H9 (cell line): ENCODE measurements at places on chromosomes 1 and 21. TPM values are rescaled to one million over a fixed set of nuclear protein-coding genes. Genes with fewer than 3 reads are reported as not detected.

DNA sequence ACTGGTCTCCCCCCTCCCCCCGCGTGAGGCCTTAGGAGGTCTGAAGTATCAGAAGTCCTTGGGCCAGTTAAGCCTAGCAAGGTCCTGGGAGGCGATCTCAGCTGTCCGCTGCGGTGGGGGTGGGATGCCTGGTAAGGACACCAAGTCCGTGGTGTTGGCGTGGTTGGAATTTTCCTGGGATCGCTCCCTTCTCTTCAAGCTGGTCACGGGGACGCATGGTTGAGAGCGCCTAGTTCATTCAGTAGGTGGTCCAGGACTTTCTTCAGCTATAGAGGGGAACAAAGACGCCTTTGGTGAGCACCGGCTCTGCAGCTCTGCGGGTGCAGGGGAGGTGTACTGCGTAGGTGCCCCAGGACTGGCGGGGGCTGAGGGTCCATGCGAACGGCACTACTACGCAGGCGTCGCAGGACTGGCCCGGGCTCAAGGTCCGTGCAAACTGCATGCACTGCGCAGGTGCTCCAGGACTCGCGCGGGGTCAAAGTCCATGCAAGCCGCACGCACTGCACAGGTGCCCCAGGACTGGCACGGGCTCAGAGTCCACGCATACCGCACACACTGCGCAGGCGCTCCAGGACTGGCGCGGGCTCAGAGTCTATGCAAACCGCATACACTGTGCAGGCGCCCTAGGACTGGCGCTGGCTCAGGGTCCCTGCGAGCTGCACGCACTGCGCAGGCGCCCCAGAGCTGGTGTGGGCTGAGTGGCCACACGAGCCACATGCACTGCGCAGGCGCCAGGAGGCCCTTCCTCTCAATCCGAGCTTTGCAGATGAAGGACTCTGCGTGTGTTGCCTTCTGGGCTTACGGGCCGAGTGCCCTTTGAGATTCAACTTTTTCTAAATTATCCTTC is 36.6 kb upstream of the HMGN1 start:
- DNase-seq = no peak

GRCh38 chr21:16425376-16425775 is 695.6 kb downstream of the USP25 start:
- no peak for DNase-seq

GRCh38 chr1:201890806-201891450 is 2.2 kb downstream of the SHISA4 start:
- no peak for DNase-seq

DNA sequence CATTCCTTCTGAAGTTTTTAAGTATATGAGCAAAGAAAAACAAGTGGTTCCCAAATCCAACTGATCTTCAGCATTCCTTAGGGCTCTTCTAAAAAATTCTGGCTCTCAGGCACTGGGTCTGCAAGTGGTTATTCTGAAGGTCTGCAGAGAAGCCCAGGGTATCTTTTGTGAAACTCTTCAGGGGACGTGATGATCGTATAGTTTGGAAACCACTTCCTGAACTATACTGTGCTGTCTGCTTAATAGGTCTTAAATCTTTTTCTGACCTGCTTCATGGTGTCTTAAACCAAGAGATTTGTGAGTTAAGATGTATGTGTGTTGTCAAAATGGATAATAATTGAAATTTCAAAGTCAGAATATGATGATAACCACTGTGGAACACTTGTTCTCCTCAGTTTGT is 115.5 kb downstream of the LHX9 start:
- DNase-seq = no peak

- DNase-seq = no peak
These were observed 71.3 kb upstream of the S1PR1 start for GRCh38 chr1:101165532-101165931.

GRCh38 chr1:28028873-28029654 is 59.3 kb downstream of the EYA3 start:
- no peak for DNase-seq

DNA sequence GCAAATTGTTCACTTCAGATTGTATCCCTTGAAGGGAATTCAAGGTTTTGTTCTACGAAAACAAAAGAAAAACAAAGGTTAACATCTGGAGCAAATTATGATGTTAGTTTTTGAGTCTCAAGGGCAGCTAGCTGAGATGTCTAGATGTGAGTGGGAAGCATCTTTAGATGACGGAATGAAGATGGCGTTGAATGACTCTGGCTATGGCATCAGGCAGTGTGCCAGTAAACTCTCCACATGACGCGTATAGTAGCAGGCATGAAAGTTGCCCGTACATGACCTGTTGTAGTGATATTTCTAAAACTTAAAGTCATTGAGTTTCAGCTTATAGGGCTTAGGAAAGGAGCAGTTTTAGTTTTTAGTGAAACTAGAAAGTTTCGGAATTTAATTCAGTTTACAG is 12.3 kb upstream of the SDC3 start:
- DNase-seq = no peak

- DNase-seq = no peak
These were observed 53.0 kb upstream of the LAPTM5 start for GRCh38 chr1:30810416-30811080.

- no peak for DNase-seq
These were observed 14.6 kb upstream of the RPL5 start for GRCh38 chr1:92817137-92817697.

DNA sequence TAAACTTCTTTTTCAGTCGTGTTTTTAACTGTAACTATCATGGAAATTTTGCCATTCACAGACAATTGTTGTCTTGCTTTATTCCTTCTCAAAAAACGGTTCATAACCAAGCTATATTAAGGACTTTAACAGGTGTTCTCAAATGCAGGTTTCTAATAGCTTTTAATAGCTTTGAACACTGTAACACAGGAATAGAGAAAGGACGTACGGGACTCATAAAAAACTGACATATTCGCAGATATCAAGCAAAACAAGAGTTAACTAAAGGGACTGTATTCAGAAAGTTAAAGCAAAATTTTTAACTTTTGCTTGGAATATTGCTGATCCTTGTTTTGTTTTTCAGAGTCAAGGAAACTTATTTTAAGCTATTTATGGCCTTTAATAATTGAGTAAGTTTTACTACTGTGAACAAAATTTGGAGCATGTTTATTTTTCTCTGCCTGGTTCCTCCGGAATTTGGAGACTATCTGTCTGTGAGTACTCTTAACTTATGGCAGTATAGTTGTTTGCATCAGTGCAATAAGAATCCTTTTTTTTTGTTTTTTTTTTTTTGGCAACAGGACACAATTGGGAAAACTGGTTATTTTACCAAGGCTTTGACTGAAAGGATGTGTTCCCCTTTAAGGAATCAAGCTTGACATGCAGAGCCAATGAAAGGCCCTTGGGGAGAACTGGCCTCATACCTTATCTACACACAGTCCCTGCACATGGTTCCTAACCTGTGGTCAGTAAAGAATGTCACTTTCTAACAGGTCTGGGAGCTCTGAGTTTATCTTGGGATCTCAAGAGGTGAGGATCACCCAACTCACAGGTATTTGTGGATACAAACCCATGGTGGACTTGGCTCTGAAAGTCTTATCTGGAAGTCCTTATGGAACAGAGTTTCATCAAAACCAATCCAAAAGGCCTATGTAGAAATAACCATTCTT is 5.8 kb upstream of the CD46 start:
- DNase-seq = no peak

SHE gene
- total RNA-seq = 0.35 and 0.48 TPM in 2 replicates

TMEM234 gene
- total RNA-seq = 19.5 and 19.7 TPM in 2 replicates

VAV3 gene
- 4.5 and 5.1 TPM in 2 replicates for total RNA-seq
